Stimulated activated CD4-positive, alpha-beta T cell treated with anti-CD3 and anti-CD28 coated beads, Interleukin-4, amount 100 ng/mL, for 4 hours (primary cell): ENCODE measurements at places on chromosomes 7 and 10.

DNA sequence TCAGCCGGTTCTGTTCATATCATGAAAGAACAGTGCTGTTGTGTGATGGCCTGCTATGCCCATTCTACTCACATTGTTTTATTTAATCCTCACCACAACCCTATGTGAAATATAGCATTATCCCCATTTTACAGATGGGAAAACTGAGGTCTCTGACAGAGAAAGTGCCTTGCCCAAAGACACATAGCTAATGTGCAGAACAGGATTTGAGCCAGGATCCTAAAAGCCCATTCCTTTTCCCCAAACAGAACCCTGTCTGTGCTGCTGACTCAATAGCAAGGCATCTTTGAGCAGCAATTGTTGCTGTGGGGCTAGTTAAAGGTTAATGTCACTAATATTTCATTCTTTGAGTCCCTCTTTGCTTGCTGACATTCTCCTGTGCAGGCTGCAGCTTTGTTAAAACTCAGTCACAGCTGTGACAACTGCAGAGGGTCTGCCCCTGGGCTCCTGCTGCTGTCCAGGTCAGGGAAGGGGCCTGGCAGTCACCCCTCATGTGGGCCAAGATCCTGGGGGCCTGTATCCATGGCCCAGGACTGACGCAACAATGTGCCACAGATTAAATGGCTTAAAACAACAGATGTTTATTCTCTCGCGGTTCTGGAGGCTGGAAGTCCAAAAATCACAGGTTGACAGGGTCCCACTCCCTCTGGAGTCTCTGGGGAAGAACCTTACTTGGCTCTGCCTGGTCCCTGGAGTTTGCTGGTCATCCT lies 40.4 kb downstream of the AFAP1L2 start:
- DNase-seq = no peak

DNA sequence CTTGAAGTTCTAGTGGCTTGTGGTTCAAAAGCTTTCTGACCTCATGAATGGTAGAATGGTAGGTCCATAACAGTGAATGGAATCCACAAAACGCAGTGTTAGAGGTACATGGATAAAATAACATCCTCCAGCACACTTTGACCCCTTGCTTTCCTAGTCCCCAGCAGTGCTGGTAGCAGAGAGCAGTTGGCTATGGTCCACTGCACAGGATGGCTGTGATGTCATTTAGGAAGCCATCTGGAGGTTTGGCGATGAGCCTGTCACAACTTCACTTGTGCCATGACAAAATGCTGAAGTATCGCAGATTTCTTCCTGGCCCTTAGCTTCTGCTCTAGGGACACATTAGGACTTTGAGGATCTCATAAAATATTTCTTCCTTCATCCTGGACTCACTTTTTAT lies 300.0 kb upstream of the FZD8 start:
- no peak for DNase-seq

DNA sequence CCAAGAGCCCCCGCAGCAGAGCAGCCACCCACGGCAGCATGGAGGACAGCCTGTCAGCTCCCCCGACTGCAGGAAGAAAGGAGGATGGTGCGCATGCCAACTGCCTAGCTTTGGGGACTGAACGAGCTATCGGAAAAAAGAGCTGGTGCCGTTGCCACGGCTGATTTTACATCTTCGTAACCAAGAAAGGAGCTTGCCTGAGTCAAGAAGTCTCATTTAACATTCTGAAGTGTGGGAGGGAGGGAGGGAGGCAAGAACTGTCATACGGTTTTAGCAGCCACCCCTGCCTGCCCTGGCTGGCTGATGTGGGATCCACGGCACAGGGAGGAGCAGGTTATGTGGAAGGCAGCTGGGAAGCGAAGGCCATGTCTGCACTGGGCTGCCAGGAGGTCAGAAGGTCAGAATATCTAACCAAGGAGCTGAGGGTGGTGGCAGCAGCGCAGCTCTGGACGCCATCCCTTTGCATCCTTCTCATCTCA lies 74.7 kb upstream of the CAMK2B start:
- no peak for DNase-seq

DNA sequence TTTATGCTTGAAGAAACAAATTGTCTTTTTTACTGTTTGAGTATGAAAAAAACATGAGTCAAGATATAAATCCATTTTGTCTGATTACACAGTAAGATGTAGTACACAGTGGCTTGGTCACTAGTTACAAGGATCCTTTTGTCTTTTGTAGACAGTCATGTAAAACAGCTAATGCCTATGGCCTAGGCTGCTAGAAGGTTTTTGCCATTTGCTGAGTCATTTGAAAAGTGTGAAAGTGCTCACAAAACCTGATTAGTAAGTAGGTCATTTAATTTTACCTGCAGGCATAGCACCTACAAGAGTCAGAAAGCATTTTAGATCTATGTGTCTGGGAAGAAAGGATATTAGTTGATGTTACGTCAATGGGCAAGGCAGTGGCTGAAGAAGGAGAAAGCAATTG lies 819.4 kb downstream of the MAGI2 start:
- DNase-seq = no peak

DNA sequence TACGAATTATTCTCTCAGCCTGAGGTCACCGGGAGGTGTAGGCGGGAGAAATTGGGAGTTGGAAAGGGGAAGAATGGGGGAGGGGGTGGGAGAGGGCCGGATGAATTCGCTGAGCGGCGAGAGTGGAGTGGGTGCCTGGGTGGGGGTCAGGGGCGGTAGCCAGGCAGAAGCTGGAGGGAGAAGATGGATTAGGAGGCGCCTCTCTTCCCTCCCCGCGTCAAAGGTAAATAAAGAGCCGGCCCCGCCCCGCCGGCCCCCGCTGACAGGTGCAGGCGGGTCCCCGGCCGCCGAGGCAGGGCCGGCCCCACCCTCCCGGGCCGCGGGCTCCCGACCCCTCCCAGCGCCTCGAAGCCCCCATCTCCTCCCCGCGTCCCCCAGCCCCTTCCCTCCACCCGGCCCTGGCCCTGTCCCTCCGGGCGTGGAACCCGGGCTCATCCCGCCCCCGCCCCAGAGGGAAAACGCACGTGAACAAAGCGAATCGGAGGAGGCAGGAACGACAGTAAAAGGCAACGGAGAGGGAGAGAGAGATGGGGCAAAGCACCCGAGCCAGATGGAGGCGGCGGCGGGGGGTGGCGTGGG lies 872 bp downstream of the FAM131B start:
- DNase-seq = no peak

- DNase-seq = no peak
These were observed 73.8 kb downstream of the OSBPL3 start for GRCh38 chr7:24905996-24906770.
